ENCODE measurements at places on chromosomes 3 and 15. TPM values are rescaled to one million over a fixed set of nuclear protein-coding genes. Genes with fewer than 3 reads are reported as not detected.

WDR72 gene
- total RNA-seq, result 0.12 TPM

EFCC1 gene
- total RNA-seq, result 0.79 TPM

NEK10 gene
- total RNA-seq, result 9.5 TPM

GOLGA6L9 gene
- 1.7 TPM for total RNA-seq

ENTPD3 gene
- total RNA-seq, result 0.11 TPM
